Activated CD8-positive, alpha-beta T cell treated with anti-CD3 and anti-CD28 coated beads for 36 hours (primary cell): ENCODE measurements at places on chromosomes 11 and 22.

DNA sequence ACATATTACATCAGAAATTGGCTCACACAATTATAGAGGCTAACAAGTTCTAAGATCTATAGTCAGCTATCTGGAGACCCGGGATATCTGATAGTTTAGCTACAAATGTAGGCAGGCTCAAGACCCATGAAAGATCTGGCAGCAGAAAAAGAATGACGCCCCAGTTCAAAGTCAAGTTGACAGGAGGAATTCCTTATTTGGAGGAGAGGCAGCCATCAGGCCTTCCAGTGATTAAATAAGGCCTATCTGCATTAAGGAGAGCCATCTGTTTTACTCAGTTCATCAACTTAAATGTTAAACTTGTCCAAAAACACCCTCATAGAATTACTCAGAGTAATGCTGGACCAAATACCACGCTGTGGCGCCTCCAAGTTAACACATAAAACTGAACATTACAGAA, 1402.6 kb downstream of the FAM181B start:
- no peaks in the 10 kb centered on the region for H3K27me3 ChIP-seq
- no peaks in the 10 kb centered on the region for H3K4me1 ChIP-seq
- no peaks in the 10 kb centered on the region for H3K36me3 ChIP-seq
- no peak overlapping the region for H3K4me3 ChIP-seq

- H3K27me3 ChIP-seq: peaks cover 5% of the 10 kb centered on the region
- H3K27ac ChIP-seq: no peak overlapping the region
- DNase-seq: no peak
- no peaks in the 10 kb centered on the region for H3K4me1 ChIP-seq
- no peaks in the 10 kb centered on the region for H3K36me3 ChIP-seq
Observed at GRCh38 chr11:75041263-75041662, 52.5 kb downstream of the NEU3 start.

DNA sequence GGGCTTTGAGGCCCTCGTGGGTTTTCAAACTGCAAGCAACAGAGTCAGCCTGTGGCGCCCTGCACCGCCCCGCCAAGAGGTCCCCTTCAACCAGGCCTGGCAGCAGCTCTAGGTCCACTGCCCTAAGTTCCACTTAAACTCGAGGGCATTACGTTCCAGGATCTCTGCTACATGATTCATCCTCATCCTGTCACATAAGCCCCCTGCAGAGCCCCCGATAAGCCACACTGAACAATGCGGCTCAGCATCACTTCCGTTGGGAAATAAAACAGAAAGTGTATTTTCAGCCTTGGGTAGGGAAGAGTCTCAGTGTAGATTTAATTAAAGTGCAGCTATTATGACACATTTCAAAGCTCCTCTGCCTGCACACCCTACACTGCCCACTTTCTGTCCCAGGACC, 24.6 kb downstream of the SULT4A1 start:
- no peak overlapping the region for H3K27ac ChIP-seq
- no peak for DNase-seq
- no peak overlapping the region for H3K4me3 ChIP-seq
- peaks cover 3% of the 10 kb centered on the region for H3K27me3 ChIP-seq
- H3K36me3 ChIP-seq: no peaks in the 10 kb centered on the region

DNA sequence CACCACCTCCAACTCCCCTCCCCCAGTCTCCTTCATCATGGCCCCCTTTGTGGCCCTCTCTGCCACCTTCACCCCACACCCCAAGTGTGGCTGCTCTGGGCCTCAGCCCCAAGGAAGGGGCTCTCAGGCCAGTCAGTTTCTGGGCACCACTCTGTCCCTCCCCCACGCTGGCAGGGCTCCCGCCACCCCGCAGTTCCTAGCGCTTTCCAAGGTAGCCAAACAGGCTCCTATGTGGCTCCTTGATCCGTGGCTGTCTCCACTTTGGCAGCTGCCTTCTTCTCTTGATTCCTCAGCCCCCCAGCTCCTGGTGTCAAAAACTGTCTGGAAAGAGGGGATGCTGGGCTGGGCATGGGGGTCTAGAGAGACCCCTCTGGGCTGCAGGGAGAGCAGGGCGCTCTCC, 10.4 kb upstream of the CACNA1I start:
- no peak overlapping the region for H3K4me3 ChIP-seq
- DNase-seq: no peak
- H3K27ac ChIP-seq: no peak overlapping the region
- peaks cover 26% of the 10 kb centered on the region for H3K27me3 ChIP-seq
- H3K4me1 ChIP-seq: peaks cover 2% of the 10 kb centered on the region
- H3K36me3 ChIP-seq: no peaks in the 10 kb centered on the region

DNA sequence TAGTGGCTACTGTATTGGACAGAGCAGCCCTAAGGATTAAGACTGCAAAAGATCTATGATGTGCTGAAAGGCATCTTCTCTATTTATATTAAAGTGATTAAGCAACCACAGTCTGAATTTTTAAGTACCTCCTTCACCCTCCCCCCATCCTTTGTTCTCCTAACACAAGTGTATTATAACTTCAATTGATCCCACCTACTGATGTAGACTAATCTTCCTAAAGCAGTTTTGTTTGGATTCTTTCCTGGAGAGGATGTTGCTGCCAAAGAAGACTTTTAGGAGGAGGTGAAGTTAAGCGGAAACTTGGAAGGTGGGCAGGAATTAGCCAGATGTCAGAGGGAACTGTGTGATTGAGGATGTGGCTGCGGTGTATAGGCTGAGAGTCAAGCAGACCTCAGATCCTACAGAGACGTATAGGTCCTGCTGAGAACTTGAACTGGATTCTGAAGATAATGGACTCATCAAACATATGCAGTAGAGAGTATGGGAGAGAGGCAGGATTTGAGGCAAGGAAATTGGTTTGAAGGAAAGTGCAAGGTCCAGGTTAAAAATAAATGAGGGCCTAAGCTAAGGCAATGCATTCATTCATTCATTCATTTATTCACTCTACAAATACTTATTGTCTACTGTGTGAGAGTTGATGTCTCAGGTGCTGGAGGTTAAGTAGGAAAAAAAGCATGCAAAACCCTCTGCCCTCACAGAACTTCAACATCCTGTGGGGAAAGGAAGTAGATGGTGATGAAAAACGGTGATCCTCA, 5.2 kb upstream of the RASSF10 start:
- H3K4me3 ChIP-seq: no peak overlapping the region
- no peak overlapping the region for H3K27ac ChIP-seq
- peaks cover 54% of the 10 kb centered on the region for H3K27me3 ChIP-seq
- DNase-seq: no peak
- H3K4me1 ChIP-seq: peaks cover 3% of the 10 kb centered on the region

GRCh38 chr22:17797721-17798559, 23.7 kb upstream of the BID start:
- no peak for DNase-seq
- H3K27ac ChIP-seq: no peak overlapping the region
- no peaks in the 10 kb centered on the region for H3K36me3 ChIP-seq
- peaks cover 4% of the 10 kb centered on the region for H3K4me1 ChIP-seq
- H3K27me3 ChIP-seq: no peaks in the 10 kb centered on the region
- H3K4me3 ChIP-seq: no peak overlapping the region

DNA sequence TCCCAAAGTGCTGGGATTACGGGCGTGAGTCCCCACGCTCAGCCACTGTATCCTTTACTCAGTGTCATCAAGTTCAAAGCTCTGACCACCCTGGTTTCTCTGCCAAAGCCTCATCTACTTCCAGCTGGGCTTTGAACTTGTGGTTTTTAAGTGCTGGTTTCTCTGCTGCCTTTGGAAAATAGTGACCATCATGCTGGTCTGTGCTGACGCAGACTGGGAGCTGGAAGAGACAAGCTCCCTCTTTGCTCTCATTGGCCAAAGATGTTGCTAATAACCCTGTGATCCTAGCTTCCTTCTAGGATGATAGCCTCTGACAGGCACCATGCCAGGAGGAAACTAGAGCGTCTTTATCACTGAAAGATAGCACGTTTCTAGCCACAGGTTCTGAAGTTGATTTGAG, 62.4 kb downstream of the ALX4 start:
- DNase-seq: no peak
- no peak overlapping the region for H3K4me3 ChIP-seq
- peaks cover 45% of the 10 kb centered on the region for H3K36me3 ChIP-seq
- H3K27me3 ChIP-seq: no peaks in the 10 kb centered on the region
